ENCODE measurements at places on chromosomes 16 and 17.

DNA sequence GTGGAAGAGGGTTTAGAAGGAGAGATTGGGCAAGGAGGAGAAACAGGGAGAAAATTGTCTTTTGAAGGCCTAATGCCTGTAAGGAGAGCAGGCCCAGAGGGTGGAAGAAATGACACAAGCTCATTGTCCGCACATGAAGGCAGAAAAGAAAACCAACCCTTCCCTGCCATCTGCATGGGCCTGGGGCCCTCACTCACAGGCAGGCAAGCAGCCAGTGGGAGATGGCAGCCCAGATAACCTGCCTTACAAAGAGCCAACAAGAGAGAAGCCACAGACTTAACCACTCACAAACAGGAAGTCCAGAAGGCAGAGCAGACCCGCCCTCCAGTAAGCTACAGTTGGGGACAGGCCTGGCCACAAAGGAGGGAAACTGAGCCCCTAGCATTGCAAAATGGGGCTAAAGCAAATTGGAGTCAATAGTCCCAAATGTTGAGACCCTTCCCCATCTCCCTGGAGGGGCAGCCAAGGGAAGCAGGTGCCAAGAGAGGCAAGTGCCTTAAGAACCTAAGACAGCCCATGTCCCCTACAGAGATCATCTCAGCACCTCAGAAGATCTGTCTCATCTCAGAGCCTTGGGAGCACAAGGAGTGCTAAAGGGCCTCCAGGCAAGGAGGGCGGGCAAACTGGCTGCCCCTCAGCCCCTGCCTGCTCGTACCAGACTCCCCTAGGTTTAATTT lies 7.3 kb upstream of the TSPOAP1 start:
- DNase-seq, result peak; percentile 73

DNA sequence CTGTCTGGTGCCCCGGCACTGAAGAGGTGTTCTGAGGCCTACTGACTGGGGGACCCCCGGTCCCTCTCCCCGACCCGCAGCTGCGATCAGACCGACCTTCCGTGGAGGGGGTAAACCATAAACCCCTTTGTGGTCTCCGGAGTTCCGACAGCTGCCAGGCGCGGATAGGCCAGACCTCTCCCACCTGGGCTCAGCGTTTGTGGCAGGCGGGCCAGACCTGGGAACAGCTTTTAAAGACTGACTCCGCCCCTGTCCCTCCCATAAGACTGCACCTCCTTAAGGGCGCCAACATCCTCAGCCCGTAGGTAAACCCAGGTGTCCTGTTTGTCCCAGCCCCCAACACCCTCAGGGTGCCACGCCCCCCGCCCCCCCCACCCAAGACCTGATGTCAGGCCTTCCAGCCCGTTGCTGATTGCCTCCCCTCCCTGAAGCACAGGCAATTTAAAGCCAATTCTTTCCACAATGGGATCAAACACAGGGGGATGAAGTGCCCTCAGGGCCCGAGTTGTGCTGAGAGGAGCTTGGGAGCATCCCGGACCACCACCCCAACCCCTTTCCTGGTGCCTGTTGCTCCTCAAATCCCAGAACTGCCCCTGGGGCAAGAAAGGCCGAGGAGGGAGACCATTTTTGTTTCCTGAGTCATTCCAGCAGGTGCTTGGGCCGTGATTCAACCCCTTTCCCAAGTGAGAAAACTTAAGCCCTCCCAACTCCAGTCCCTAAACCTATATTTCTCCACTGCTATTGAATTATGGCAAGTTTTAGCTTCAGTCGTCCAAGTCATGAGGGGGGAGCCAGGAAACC lies at the start of gene SOX15:
Gene SOX15 (minus strand): TSS at position 204 of the 801 bp plus-strand sequence. CDS start 418 bp downstream, outside the sequence.
- peak; percentile 93 for DNase-seq

- no peak for DNase-seq
Observed at GRCh38 chr17:42706732-42707131, 24.4 kb downstream of the CNTNAP1 start.

DNA sequence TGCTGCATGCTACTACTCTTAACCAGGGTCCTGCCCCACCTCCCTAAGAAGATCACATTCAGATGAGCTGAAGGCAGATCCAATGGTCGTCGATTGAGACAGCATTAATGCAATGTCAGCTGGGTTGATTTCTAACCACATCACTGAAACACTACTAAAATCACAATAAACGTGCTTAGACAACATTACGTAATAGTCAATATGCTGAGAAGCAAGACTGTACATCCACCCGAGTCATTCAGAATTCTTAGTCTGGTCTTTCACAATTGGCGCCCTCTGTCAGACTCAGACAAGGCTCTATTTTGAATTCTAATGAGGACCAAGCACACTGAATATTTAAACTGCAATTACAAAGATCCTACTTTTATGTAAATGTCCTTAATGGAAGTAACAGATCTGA lies 205.2 kb downstream of the STX8 start:
- DNase-seq, result no peak

- no peak for DNase-seq
Observed at GRCh38 chr16:70157477-70158260, 15.9 kb upstream of the CLEC18C start.

GRCh38 chr17:78433013-78433727 lies 54.7 kb downstream of the PGS1 start:
- no peak for DNase-seq

- no peak for DNase-seq
Observed at GRCh38 chr17:75340631-75341030, 51.4 kb upstream of the SLC25A19 start.

DNA sequence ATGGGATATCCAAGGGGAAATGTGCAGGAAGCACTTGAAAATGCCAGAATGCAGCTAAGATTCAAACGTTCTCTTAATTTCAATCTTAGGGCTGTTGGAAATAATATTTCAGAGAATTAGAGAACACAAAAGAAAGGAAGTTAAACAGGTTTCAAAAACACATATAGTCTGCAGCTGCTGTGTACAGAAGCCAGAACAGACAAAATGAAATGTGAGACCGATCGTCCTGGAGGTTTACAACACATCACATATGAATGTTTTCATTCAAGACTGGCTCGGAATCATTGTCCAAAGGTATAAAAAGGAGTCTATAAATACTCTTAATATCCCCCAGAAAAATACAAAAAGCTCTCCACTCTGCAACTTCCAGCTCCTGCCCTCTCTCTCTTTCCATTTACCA lies 14.3 kb downstream of the CYTH1 start:
- no peak for DNase-seq

DNA sequence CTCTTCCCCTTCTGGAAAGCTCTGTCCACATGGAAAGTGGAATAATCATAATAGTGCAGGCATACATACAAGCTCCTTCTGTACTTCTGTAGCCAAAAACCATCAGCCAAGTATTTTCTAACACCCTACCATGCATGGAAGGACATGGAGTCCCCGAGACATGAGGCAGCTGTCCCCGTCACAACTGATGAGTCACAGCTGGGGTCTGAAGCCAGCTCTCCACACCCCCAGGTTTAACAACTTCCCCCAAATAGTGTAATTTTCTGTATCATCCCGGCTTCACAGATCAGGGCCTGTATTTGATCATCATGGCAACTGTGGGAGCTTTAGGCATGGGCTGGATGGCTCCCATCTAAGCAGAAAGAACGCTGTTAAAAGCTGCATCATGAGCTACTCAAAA lies 16.6 kb downstream of the C16orf96 start:
- DNase-seq, result no peak

DNA sequence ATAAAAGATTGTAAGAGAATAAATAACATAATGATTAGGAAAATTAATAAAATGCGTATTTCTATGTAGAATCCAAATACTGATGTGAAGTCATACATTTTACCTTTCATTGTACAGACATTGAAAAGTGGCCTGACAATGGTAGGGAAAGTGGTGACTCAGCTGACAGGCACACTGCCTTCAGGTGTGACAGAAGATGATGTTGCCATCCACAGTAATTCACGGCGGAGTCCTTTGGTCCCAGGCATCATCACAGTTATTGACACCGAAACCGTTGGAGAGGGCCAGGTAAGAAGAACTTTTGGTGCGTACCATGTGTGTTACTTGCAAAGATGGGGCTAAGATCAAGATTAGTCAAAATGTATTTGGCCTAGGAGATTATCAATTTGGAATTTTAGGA lies 232.8 kb downstream of the BCAS3 start:
- no peak for DNase-seq

DNA sequence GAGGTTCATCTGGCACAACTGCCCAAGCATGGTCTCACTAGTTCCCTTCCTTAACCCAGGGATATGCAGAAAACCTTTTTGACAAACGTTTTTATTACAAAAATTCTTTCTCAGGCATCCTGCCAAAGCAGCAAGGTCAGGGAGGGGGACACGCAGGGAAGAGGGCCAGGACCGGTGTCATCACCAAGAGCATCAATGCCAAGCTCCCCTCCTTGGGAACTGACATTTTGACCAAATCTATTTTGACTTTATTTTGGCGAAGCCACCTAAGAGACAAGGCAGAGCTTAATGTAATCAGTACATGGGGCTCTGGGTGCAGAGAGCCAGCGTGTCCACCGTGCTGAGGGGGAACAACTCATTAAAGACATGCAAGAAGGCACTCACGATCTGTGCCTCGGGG lies 265.2 kb downstream of the CBLN1 start:
- DNase-seq, result no peak

DNA sequence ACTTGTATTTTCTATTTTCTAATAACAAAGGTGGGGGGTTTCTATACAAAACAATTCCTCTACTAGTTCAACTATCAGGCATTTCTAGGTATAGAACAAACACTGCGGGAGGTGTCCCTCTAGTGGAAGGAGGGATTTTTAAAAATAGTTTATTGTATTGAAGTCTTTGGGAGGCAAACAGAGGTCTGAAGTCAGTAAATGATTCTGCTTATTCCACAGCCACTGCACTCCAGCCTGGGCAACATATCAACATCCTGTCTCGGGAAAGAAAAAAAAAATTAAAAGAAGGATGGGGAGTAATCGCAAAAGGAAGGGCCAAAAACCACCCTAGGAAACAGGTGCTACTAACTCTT lies 648 bp upstream of the ERCC4 start:
- DNase-seq, result no peak

- DNase-seq, result peak; percentile 54
Observed at GRCh38 chr16:85136213-85136701, 24.0 kb upstream of the CIBAR2 start.

DNA sequence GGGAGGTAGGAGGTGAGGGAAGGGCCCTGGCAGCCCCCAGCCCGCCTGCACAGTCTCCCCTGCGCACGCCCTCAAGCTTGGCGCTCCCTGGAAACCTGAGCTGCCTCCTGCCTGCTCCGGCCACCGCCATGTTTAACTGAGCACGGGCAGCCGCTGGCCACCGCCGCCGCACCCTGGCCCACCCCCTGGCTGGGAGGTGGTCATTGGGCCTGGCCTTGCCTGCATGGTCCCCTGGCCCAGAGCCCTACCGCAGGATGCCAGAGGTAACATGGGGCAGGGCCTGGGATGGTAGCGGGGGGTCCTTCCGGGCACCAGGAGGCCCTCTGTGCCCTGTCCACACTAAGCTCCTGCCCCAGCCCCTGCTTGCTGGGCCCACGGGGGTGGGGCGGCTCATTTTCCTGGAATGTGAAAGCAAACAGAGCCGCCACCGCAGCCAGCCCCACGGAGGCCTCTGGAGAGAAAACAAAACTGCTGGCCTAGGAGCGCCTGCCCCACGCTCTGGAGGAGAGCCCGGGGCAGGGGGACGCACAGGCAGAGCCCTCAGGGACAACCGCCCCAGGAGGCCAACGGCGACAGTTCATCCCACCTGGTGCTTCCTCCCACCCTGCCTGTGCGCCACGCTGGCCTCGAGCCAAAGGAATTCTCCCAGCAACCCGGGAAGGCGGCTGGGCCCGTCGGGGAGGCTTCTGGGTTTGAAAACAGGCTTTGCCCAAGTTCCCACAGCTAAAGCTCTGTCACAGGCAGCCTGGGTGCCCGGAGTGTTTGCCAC lies 8.9 kb downstream of the NHERF2 start:
- peak; percentile 58 for DNase-seq

GRCh38 chr17:66351033-66351432 lies 48.6 kb downstream of the PRKCA start:
- DNase-seq, result no peak

GRCh38 chr17:44222112-44222869 lies 2.8 kb upstream of the UBTF start:
- peak; percentile 76 for DNase-seq

GRCh38 chr17:79792984-79793923 lies 3.6 kb downstream of the CBX8 start:
- DNase-seq, result no peak

DNA sequence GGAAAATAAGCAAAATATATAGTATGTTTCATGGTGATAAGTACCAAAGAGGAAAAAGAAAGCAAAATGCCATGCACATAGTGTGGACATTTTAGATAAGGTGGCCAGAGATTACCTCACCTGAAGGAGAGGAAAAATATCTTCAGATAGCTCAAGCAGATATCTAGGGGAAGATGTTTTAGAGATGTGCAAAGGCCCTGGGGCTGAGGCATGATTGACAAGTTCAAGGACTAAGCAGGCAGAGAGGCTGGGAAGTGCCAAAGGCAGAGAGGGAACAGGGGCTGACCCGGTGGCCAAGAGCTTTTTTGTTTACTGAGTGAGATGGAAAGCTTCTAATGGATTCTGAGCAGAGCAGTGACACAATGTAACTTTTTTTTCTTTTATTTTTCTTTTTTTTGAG lies 4.4 kb upstream of the MT4 start:
- DNase-seq, result no peak

GRCh38 chr16:81921843-81922584 lies 89.3 kb downstream of the SDR42E1 start:
- DNase-seq, result no peak

GRCh38 chr16:81942007-81942601 lies 69.2 kb downstream of the SDR42E1 start:
- no peak for DNase-seq

GRCh38 chr17:9261081-9262012 lies 240.0 kb downstream of the NTN1 start:
- DNase-seq, result no peak

GRCh38 chr17:18191967-18192366 lies 8.3 kb downstream of the ALKBH5 start:
- DNase-seq, result no peak

- DNase-seq, result no peak
Observed at GRCh38 chr17:36001110-36001771, at the start of gene CCL15. TSS of gene CCL15 (minus strand) at chr17:36001553. CDS start at chr17:36001492, 61 bp downstream.

Measured in ELF-1 (cell line).